ENCODE measurements at places on chromosomes 3 and 15. TPM values are rescaled to one million over a fixed set of nuclear protein-coding genes. Genes with fewer than 3 reads are reported as not detected.
A peak's percentile ranks its signal among the peaks of the same experiment; 100 is the strongest.

DNA sequence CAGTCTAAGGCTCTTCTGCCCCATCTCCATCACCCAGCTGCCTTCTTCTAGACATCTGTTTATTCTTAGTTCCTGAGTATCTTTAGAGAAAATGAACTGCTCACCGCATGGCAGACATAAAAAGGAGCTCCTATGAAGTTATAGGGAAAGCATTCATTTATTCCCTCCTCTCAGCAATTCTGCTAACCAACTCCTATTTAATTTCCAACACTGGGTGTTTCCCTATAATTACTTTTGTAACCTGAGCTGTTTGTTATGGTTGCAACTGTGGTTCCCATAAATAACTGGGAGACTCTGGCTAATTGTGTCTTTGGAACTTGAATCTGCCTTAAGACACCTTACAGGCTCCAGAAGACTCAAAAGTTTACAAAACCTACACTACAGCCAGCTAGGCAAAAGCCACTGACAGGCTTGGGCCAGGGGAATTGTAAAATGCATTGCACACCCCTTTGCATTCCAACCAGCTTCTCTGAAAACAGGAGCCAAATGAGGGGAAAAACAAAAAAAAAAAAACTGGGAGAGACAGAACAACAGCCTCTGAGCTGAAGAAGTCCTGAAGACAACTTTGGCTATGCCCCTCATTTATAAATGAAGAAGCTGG is 231.5 kb upstream of the FEZF2 start:
- DNase-seq: no peak
- no peak overlapping the region for H3K27ac ChIP-seq
- no peak overlapping the region for H3K4me3 ChIP-seq
- H3K4me1 ChIP-seq: peaks cover 23% of the 10 kb centered on the region
- no peaks in the 10 kb centered on the region for H3K36me3 ChIP-seq

GRCh38 chr3:112448939-112449338 is 50.3 kb downstream of the BTLA start:
- H3K4me3 ChIP-seq: no peak overlapping the region
- no peaks in the 10 kb centered on the region for H3K4me1 ChIP-seq
- H3K36me3 ChIP-seq: no peaks in the 10 kb centered on the region
- no peak for DNase-seq
- H3K27ac ChIP-seq: no peak overlapping the region

DNA sequence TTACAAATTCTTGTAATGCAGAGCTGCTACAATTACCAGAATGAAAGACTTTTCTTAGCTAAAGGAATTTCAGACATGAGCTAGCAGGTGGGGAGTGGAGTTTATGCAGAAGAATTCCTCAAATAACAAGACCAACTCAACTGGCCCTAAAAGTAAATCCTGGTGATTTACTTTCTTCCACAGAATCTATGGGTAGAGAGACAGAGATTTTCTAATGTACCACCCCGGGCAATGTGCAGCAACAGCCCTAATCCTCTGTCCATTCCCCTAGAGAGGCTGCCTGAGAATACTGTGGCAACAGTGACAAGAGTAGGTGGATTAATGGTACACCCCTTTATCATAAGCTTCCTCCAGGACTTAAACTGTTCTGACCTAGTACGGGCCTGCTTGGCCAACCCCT is 55.2 kb downstream of the AQR start:
- H3K27ac ChIP-seq: no peak overlapping the region
- H3K27me3 ChIP-seq: no peaks in the 10 kb centered on the region
- H3K4me1 ChIP-seq: no peaks in the 10 kb centered on the region

GRCh38 chr15:95300958-95301357 is 1029.5 kb upstream of the NR2F2 start:
- peaks cover 3% of the 10 kb centered on the region for H3K36me3 ChIP-seq
- H3K27me3 ChIP-seq: no peaks in the 10 kb centered on the region
- H3K4me3 ChIP-seq: no peak overlapping the region
- no peak overlapping the region for H3K27ac ChIP-seq
- DNase-seq: no peak

DNA sequence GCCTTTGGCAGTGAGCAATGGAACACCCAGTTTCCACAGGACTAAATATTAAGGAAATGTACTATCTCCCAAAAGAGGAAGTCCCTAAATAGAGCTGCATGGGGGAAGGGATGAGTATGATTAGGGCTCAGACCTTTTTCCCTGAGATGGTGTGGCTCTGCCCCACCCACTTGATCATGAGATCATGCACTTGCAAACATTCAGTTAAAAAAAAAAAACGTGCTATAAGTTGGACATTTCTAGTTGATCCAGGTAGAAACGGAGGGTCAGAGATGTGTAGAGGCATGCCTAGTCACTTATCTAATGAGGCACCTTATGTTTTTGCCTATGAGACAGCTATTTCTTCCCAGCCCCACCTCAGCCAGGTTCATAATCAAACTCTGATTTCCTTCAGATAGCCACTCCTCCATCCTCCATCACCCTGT is 24.5 kb upstream of the SSR3 start:
- no peaks in the 10 kb centered on the region for H3K27me3 ChIP-seq
- no peak for DNase-seq
- H3K27ac ChIP-seq: peak overlapping the region; percentile 12
- H3K36me3 ChIP-seq: no peaks in the 10 kb centered on the region
- no peak overlapping the region for H3K4me3 ChIP-seq

DNA sequence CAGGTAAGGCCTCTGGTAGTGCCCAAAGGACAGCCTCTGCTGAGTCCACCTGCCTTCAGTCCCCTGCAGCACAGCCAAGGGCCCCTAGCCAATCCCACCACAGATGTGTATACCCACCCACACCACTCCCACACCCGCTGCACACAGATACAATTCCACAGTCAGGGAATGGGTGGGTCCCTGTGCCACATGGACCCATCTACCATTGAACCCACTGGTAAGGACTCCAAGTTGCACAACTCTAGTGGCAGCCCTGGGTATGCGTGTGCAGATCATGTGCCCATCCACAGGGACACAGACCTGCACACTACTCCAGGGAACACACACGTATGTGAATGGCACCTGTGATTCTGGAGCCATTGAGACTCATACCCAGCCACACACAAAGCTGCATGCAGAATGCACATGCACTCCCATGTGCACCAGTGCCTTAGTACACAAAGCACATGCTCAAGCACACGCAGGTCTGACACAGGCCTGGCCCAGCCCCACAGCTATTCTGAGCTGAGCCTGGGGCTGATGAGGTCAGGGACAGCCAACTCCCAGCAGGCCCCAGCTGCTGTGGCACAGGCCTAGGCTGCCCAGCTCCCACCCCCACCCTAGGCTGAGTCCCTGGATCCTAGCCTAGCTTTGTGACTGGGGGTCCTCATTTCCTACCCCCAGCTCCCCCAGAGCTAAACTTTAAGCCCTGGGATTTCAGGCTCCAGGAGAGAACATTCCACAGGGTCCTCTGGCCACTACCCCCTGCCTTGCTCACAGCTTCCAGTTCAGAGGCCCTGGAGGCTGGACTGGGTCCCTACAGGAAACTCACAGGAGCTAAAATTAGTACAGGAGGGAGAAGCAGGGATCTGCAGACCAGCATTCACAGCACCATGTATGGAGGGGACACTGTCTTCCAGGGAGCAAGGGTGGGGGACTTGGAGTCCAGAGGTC is 2.7 kb upstream of the ALS2CL start:
- no peaks in the 10 kb centered on the region for H3K36me3 ChIP-seq
- no peak for DNase-seq
- H3K4me1 ChIP-seq: peaks cover 16% of the 10 kb centered on the region
- H3K27me3 ChIP-seq: peaks cover 6% of the 10 kb centered on the region

DNA sequence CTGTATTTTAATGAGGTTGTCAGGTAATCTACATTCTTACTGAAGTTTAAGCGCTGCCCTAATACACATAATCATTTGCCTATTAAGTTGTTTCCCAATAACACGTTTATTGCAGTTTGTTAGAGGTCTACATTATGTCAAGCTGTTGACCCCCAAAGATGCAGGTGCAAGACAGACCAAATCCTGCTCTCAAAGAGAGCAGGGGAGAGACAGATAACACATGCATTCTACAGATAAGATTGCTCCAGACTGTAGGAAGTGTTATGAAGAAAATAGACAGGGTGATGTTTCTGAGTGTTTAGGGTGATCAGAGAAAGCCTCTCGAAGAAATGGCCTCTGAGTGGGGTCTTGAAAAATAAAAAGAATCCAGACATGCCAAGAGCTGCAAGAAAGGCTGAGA is 24.8 kb upstream of the OXTR start:
- no peak overlapping the region for H3K4me3 ChIP-seq
- H3K27ac ChIP-seq: no peak overlapping the region
- H3K4me1 ChIP-seq: peaks cover 4% of the 10 kb centered on the region
- H3K36me3 ChIP-seq: no peaks in the 10 kb centered on the region

DNA sequence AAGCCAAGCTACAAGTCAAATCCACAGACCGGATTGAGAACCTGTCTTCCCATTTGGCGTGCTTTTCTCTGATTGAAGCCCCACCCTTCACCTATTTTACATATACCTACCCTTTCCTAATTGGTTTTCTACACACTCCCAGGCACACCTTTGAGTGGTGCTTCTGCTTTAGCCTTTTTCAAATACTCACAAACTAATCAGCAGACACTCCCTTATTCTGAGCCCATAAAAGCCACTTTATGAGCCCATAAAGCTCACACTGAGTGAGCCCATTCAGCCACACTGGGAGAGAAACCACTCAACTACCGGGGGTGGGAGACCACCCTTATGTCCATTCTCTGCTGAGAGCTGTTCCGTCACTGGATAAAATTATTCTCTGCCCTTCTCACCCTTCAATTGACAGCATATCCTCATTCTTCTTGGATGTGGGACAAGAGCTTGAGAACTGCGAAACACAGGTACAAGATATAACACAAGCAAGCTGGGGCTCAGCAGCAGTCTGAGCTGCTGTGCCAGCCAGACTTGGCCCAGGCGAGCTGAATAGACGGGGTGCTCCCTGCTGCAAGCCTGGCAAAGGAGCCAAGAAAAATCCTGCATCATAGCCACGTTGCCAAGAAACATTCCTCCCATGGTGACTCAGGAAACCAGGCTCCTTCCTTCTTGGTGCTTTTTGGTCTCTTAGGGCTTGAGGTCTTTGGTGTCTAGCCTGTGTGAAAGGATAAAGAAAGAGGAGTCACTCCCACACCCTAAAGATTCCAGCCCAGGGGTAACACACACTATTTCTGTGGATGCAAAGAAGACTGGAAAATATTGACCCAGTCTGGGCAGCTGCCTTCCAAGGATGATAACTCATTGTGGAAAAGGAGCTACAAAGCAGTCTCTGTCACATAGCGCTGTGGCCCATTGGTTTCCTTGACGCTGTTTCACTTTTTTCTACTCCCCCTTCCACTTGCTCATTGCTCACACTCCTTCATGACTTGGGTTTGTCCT is 609.7 kb downstream of the MCTP2 start:
- H3K27ac ChIP-seq: no peak overlapping the region
- H3K4me1 ChIP-seq: peaks cover 9% of the 10 kb centered on the region
- no peaks in the 10 kb centered on the region for H3K36me3 ChIP-seq

DNA sequence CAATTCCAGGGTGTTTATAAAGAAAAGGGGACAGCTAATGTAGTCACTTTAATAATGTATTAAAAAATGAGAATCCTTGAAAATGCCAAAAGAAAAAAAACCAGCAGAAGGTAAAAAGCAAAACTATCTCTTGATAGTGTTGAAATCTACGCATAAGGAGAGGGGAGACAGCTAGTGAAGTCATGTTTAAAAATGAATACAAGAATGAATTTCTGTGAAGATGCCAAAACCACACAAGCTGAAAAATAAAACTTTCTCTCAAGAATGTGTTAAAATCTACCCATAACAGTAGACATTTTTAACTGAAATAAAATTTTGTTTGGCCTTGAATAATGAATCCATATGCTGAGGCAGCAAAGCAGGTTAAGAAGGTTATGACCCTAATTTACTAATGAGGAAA is 42.2 kb upstream of the TMEM108 start:
- no peak overlapping the region for H3K4me3 ChIP-seq
- DNase-seq: no peak
- H3K36me3 ChIP-seq: no peaks in the 10 kb centered on the region
- H3K27me3 ChIP-seq: no peaks in the 10 kb centered on the region
- no peaks in the 10 kb centered on the region for H3K4me1 ChIP-seq

- DNase-seq: no peak
- H3K36me3 ChIP-seq: peaks cover 8% of the 10 kb centered on the region
- no peaks in the 10 kb centered on the region for H3K27me3 ChIP-seq
- no peaks in the 10 kb centered on the region for H3K4me1 ChIP-seq
Measured at GRCh38 chr15:44729408-44730127, 6.8 kb upstream of the TRIM69 start.

GRCh38 chr3:10268930-10269329 is 20.7 kb downstream of the TATDN2 start:
- no peak overlapping the region for H3K27ac ChIP-seq
- H3K27me3 ChIP-seq: no peaks in the 10 kb centered on the region
- DNase-seq: no peak
- H3K36me3 ChIP-seq: peaks cover 24% of the 10 kb centered on the region

DNA sequence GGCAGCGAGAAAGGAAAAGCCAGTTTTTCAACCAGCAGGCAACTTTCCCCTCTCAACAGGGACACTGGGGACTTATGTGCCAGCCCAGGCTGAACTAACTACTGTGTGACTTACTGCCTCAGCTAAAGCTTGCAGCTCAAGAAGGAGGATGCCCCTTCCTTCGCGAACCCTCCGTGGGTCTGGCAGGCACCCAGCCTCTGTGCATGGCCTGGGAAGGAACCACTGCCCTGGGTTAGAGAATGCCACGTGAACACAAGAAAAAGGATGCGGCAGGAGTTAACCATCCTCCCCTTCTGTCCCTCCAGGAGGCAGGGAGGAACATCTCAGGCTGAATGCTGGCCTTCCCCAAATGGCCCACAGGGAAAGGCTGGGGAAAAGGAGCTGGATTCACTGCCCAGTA is 29.0 kb downstream of the CHDH start:
- no peak overlapping the region for H3K27ac ChIP-seq
- no peaks in the 10 kb centered on the region for H3K27me3 ChIP-seq
- no peak overlapping the region for H3K4me3 ChIP-seq
- DNase-seq: no peak
- no peaks in the 10 kb centered on the region for H3K36me3 ChIP-seq
- no peaks in the 10 kb centered on the region for H3K4me1 ChIP-seq

DNA sequence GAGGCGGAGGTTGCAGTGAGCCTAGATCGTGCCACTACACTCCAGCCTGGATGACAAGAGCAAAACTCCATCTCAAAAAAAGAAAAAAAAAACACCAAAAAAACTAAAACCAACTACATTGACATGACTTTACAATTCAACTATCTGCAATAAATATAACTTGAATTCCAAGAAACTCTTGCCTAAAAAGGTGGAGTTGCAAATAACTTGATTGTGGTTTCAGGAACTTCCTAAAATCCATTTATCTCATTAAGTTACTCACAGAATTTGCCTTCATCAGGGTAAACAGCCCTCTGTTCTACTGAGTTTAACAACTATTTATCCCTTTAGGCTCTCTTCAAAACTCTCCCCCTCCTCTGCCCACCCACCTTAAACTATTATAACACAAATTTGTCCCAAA is 2.7 kb upstream of the MAPK6 start:
- H3K27me3 ChIP-seq: peaks cover 9% of the 10 kb centered on the region
- no peak overlapping the region for H3K4me3 ChIP-seq
- DNase-seq: no peak
- H3K36me3 ChIP-seq: no peaks in the 10 kb centered on the region
- H3K4me1 ChIP-seq: peaks cover 23% of the 10 kb centered on the region

The GPD1L gene
- 17.8 TPM for total RNA-seq

The GOLGA6L22 gene
- not detected for total RNA-seq

The CPNE4 gene
- total RNA-seq: 3.9 TPM

The CERS3 gene
- total RNA-seq: 11.2 TPM

The KLHL24 gene
- 86.4 TPM for total RNA-seq

The SOX2 gene
- total RNA-seq: 20.5 TPM

The AP3B2 gene
- total RNA-seq: 8.0 TPM
